ENCODE measurements at places on chromosomes 5 and 9. TPM values are rescaled to one million over a fixed set of nuclear protein-coding genes. Genes with fewer than 3 reads are reported as not detected.

DNA sequence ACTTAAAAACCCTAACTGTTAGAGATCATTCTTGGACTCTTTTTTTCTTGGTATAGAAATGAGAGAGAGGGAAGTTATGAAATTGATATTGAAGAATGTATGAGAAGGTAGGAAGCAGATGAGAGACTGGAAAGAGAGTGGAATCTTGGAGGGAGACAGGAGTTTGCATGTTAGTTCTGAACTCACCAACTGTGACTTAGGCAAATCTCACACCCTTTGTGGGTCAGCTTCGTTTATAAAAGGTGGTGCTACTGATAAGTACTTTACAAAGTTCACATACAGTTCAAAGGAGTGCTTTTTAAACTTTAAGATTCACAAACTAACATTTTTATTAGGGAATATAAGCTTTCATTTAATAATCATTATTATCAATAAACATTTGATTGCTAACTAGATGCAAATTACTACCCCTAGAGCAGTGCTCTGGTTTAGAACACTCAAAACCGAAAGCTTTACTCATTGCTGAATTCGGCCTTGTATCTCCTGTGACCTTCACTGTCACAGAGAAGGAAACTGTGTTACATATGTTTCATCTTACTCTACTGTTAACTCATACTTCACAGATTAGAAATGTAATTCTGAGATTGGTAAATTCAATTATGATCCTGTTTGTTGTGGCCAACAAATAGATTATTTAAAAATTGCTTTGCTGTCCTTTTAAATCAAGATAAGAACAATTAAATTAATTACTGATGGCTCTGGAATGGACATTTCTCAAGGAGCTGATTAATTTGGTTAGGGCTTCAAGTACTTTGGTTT, 143.2 kb downstream of the RMI1 start:
- DNase-seq: no peak

DNA sequence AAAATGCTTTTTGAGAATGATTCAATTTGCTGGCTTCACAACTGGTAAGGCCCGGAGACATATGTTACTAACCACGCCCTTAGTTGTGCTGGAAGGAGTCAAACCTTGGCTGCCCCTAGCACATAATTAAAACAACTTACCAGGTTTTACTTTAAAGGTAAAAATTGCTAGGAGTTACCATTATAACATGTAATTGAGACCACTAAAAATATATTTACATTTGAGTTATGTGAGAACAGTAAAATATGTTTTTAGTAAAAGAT, 435.6 kb upstream of the CDH9 start:
- DNase-seq: no peak

- DNase-seq: no peak
Measured at GRCh38 chr9:74765481-74765971, 122.2 kb downstream of the TRPM6 start.

DNA sequence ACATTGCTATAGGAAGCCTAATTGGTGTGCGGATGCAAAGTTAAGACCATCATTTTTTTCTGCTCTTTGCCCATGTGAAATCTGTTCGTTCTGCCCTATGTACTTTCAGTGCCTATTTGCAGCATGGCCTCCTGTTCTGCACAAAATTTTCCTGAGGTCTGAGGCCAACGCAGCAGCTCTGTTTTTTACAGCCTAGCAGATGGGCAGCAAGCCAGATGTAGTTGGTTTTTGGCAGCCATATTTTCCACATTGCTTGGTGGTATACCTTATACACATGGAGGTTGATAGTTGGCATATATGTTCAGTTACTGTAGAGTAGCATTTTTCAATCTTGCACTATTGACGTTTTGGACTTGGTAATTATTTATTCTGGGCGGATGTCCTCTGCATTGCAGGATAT, 133.5 kb upstream of the MRPS30 start:
- no peak for DNase-seq

Gene CAMLG
- total RNA-seq: 34.5 TPM

Gene DRD1
- not detected for total RNA-seq

Gene CFAP90
- 0.35 TPM for total RNA-seq

Gene ZNF883
- 10.7 TPM for total RNA-seq

Measured in H9 (cell line).